ENCODE measurements at places on chromosomes 4 and X. TPM values are rescaled to one million over a fixed set of nuclear protein-coding genes. Genes with fewer than 3 reads are reported as not detected.

The MXRA5 gene
- total RNA-seq = not detected

The FAT4 gene
- 0.05 TPM for total RNA-seq

The TLR6 gene
- total RNA-seq = not detected

The CASP3 gene
- total RNA-seq = 34.1 TPM

The PWWP3B gene
- 0.07 TPM for total RNA-seq

The CFAP47 gene
- 0.16 TPM for total RNA-seq

The TENT5D gene
- total RNA-seq = not detected

The NPNT gene
- 42.1 TPM for total RNA-seq

The CDS1 gene
- 18.1 TPM for total RNA-seq

The CITED1 gene
- 1.3 TPM for total RNA-seq

The SSX2 gene
- total RNA-seq = not detected

The ETDB gene
- not detected for total RNA-seq
